ENCODE measurements at places on chromosomes 7 and 10. TPM values are rescaled to one million over a fixed set of nuclear protein-coding genes. Genes with fewer than 3 reads are reported as not detected.

STEAP2 gene
- total RNA-seq = 45.2 TPM

SLC13A1 gene
- not detected for total RNA-seq

TUBB8 gene
- not detected for total RNA-seq

HGF gene
- 51.1 TPM for total RNA-seq

FFAR4 gene
- not detected for total RNA-seq

THSD7A gene
- 0.17 TPM for total RNA-seq

PCLO gene
- 0.03 TPM for total RNA-seq

CHST3 gene
- 49.4 TPM for total RNA-seq

ATRNL1 gene
- total RNA-seq = 2.3 TPM

SLC13A4 gene
- total RNA-seq = 0.30 TPM

EGR2 gene
- 1.7 TPM for total RNA-seq

IDI2 gene
- not detected for total RNA-seq

TEX36 gene
- total RNA-seq = not detected

FAM241B gene
- total RNA-seq = 0.39 TPM

CPEB3 gene
- 1.1 TPM for total RNA-seq

PTN gene
- 13.2 TPM for total RNA-seq

PILRA gene
- total RNA-seq = not detected

TAS2R41 gene
- total RNA-seq = not detected

UBTD1 gene
- total RNA-seq = 20.3 TPM

MEST gene
- 262 TPM for total RNA-seq

INSYN2A gene
- 0.13 TPM for total RNA-seq

PRSS37 gene
- total RNA-seq = not detected

ODAD2 gene
- total RNA-seq = 0.26 TPM

ANXA8 gene
- not detected for total RNA-seq

CLDN4 gene
- total RNA-seq = 0.26 TPM

FAM237B gene
- not detected for total RNA-seq

GPR22 gene
- not detected for total RNA-seq

OR2A7 gene
- 0.07 TPM for total RNA-seq

CCDC3 gene
- 64.4 TPM for total RNA-seq

LHFPL3 gene
- not detected for total RNA-seq

DHTKD1 gene
- 12.9 TPM for total RNA-seq

FZD1 gene
- total RNA-seq = 24.2 TPM

CADPS2 gene
- 18.3 TPM for total RNA-seq

ZNF655 gene
- 62.3 TPM for total RNA-seq

CUTC gene
- 20.3 TPM for total RNA-seq

ZNF25 gene
- 19.5 TPM for total RNA-seq

SPDYE2B gene
- not detected for total RNA-seq

AGR2 gene
- total RNA-seq = not detected

NEUROD6 gene
- total RNA-seq = not detected

C10orf67 gene
- not detected for total RNA-seq

XRCC2 gene
- total RNA-seq = 1.2 TPM

SPDYE1 gene
- total RNA-seq = not detected

SLC12A9 gene
- 22.9 TPM for total RNA-seq

PLAC9 gene
- total RNA-seq = 8.0 TPM

SGCE gene
- total RNA-seq = 116 TPM

GHRHR gene
- not detected for total RNA-seq

ABHD11 gene
- total RNA-seq = 7.5 TPM

Data from smooth muscle cell of the pulmonary artery (primary cell).